Activated T-cell treated with anti-CD3 and anti-CD28 coated beads, Interleukin-2, amount 50 U/mL, for 72 hours (primary cell): ENCODE measurements at places on chromosomes 11 and 22.

DNA sequence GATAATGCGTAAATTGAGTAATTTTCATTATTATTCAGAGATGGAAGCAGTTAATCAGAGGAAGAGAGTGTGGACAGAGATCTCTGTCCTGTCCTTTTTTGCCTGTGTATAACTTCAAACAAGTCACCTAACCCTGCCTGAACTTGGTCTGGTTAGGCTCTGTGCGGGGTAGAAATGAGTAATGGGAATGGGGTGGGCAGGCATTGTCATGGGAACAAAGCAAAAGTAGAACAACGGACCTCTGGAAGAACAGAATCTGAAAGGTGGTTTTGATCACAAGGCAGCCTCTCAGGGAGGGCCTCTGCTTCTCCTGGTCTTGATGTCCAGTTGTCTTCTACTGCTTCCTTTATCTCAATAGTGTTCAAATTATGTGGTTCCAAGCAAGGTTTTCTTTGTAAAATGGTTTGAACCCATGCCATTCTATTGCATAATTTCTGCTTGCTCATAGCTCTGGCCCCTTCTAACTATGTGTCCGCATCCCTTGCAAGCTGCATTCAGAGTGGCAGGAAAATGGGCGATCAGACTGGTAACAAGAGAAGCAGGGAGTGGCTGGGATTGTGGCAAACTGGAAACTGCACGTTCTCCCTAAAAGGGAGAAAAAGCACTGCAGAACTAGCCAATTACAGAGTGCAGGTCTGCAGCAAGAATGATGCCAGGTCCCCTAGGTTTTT, 76.1 kb downstream of the PRR5L start:
- DNase-seq: no peak

- DNase-seq: no peak
These were observed 123.6 kb downstream of the SLC1A2 start for GRCh38 chr11:35295751-35296150.

GRCh38 chr11:82024760-82025159, 708.9 kb downstream of the FAM181B start:
- no peak for DNase-seq

- no peak for DNase-seq
These were observed 5.1 kb downstream of the DNAL4 start for GRCh38 chr22:38788846-38789245.
